ENCODE measurements at places on chromosomes 1 and 21. TPM values are rescaled to one million over a fixed set of nuclear protein-coding genes. Genes with fewer than 3 reads are reported as not detected.
A peak's percentile ranks its signal among the peaks of the same experiment; 100 is the strongest.

GRCh38 chr1:219171192-219171935, 2.3 kb upstream of the LYPLAL1 start:
- no peak for ATAC-seq

DNA sequence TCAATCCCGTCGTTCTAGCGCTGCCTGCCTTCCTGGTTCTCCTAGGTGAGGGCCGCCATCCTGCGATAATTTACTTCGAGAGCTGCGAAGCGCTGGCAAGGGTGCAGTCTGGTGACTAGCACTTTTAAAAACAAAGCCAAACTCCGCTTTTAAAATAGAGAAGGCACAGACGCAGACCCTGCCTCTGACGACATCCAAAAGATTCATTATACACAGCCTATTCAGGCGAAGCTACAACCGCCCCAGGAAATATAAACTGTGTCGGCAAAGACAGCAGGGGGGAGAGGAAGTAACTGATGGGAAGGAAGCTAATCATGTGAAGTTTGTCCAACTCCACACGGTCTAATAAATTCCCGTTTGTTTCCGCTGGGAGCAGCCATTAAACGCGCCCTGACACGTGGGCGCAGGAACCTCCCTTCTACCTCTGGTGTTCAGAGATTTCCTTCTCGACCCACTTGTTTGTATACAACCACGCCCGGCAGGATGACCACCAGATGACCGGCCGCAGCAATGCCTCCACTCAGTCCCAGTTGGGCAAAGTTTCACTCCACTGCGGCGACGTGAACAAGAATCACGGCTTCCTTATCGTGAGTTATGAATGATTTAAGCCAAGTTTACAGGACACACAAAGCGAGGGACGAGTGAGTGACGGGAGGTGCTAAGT, 1.3 kb downstream of the GNG12 start:
- peak; percentile 39 for ATAC-seq

DNA sequence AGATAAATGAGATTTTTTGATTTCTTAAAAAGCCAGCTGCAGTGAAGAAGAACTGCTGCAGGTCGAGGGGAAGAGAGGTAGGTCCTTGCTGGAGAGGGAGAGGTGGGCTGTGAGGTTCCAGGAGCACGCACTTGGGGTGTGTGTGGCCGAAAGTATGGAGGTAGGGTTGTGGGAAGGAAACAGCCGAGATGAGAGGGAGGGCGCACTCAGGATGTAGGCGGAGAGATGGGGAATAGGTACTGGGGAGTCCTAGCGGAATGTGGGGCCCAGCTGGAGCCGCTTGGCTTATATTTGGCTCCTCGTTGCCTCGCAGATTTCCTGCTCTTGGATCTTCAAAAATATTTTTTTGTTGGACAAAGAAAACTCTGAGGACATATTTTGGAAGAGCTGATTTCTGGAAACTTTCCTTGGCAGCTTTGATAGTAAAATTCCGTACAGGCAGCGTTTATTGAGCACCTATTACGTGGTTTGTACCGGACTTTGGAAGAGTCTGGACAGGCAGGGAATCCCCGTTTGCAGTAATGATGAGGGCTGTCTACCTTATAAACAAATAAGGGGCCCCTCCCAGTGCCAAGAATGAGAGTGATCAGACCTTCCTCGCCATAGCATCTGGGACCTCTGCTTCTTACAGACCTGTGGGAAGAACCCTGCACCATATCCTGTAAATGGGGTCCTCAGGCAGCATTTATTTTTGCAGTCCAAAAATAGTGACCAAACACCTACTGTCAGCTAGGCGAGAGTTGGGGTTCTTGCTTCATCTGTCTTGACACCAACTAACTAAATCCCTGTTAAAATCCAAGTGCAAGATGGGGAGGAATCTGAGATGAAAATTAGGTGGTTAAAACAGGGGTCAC, 1.5 kb downstream of the LRRC8D start:
- ATAC-seq: no peak

DNA sequence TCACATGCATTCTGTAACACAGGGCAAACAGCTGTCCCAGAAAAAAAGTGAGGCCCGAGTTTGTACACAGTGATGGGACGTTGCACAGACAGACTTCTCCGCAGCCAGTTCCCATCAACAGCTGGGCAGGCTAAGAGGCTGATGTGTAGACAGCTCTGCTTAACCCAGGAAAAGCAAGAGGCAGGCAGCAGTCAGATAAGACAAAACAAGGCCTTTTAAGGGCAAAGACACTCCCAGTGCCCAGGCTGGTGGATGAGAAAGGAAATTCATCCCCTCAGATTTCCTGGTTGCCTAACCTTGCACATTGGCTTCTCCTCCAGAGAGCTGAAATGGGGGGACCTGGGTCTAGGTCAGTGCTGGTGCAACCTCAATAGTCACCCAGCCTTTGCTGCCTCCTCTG, 17.2 kb upstream of the PHLDA3 start:
- no peak for ATAC-seq

GRCh38 chr1:229254910-229255541, 15.9 kb upstream of the RAB4A start:
- ATAC-seq: no peak

The BCAN gene
- total RNA-seq: 3.0 TPM

The ADGRL4 gene
- total RNA-seq: 0.47 TPM

The CD101 gene
- 0.37 TPM for total RNA-seq

DNA sequence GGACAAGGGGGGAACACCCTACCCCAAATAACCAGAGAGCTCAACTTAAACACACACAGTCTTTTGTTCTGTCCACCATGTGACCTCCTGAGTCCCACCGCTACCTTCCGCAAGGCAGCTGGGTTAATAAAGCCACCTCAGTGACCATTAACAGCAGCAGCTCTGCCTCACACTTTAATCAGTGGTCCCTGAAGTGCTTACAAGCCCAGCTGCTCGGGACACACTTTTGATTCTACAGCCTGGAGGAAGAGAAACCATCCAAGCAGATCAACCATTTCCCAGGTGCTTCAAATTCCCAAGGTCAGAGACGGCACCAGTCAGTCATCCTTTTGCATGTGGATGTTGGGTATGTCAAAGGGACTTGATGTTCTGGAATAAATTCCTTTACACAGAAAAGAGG, 70.1 kb downstream of the KCNJ15 start:
- ATAC-seq: no peak

- no peak for ATAC-seq
Observed at GRCh38 chr1:190738317-190738716, 260.7 kb upstream of the BRINP3 start.

DNA sequence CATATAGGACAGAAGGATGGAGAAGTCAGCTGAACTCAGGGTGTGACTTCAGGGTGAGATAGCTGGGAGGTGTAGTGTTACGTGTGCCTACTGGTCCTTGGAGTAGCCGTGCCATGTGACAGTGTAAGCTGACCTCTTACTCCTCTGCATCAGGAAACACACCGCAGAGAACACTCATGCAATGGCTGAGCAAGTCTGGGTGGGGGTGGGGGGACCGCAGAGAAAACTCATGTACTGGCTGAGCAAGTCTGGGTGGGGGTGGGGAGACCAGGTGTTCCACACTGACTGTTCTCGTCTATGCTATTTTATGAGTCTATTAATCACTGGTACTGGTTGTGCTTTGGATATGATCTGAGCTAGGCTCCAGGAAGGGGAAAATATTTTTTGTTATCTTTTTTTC, 233.1 kb downstream of the PAPPA2 start:
- peak; percentile 69 for ATAC-seq

All from motor neuron (in vitro differentiated cells).